ENCODE measurements at places on chromosomes 13 and 19. TPM values are rescaled to one million over a fixed set of nuclear protein-coding genes. Genes with fewer than 3 reads are reported as not detected.

ZFP82 gene
- total RNA-seq = 11.6 TPM

IGFL4 gene
- total RNA-seq = 1.9 TPM

DNA sequence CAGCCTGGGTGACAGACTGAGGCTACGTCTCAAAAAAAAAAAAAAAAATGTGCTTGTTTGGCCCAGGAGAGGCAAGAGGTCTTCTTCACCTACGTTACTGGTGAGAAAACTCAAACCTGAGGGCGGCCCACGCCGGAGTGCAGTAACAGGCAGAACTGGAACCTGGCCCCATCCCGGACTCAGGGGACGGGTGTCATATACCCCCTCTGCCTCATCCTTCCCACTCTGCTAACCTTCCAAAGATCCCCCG lies 414 bp upstream of the ADAT3 start:
- peaks cover 3% of the 10 kb centered on the region for H3K36me3 ChIP-seq
- peak overlapping the region; percentile 2 for H3K4me3 ChIP-seq
- peak overlapping the region; percentile 85 for H3K27ac ChIP-seq

- DNase-seq = no peak
- no peaks in the 10 kb centered on the region for H3K27me3 ChIP-seq
- H3K4me3 ChIP-seq = no peak overlapping the region
- H3K4me1 ChIP-seq = peaks cover 12% of the 10 kb centered on the region
These were observed 93.8 kb upstream of the RAP2A start for GRCh38 chr13:97339988-97340749.

GRCh38 chr13:76927955-76928354 lies 20.4 kb upstream of the ACOD1 start:
- no peak overlapping the region for H3K27ac ChIP-seq
- H3K4me1 ChIP-seq = no peaks in the 10 kb centered on the region
- H3K36me3 ChIP-seq = no peaks in the 10 kb centered on the region
- H3K27me3 ChIP-seq = no peaks in the 10 kb centered on the region
